ENCODE measurements at places on chromosomes 6 and 20.

GRCh38 chr20:17852323-17852722, 116.3 kb downstream of the SNX5 start:
- no peak for DNase-seq

- no peak for DNase-seq
Observed at GRCh38 chr20:4217349-4217841, 202.0 kb upstream of the RNF24 start.

GRCh38 chr6:11653028-11653583, 115.6 kb downstream of the TMEM170B start:
- no peak for DNase-seq

DNA sequence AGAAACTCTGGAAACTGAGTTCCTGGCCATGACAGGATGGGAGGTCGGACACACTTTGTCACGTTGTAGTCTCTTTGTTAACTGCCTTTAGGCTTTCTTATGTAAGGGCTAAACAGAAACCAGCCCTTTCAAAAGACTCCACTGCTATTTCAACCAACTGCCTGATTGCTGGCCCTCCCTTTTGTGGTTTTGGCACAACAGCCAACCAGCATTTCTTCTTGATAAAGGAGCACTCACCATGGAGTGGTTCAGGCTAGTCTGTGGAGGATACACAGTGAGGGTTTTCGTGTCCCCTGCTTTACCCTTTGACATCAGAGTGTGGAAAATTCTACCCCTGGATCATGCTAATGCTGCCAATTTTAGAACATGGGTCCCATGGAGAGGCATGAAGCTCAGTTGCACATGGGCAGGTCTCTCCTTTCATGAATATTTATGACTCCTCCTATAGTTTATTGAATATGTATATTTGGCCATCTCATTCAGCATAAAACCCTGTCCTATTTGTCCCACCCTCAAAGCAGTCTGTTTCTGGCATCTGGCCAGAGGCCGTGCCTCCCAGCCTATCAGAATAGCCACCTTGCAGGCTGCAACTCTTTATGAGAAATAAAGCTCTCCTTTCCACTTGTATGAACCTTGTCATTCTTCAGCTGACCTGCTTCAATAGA, 148.3 kb downstream of the HS3ST5 start:
- DNase-seq, result no peak

- DNase-seq, result no peak
Observed at GRCh38 chr6:143615785-143616184, 62.0 kb upstream of the PHACTR2 start.

DNA sequence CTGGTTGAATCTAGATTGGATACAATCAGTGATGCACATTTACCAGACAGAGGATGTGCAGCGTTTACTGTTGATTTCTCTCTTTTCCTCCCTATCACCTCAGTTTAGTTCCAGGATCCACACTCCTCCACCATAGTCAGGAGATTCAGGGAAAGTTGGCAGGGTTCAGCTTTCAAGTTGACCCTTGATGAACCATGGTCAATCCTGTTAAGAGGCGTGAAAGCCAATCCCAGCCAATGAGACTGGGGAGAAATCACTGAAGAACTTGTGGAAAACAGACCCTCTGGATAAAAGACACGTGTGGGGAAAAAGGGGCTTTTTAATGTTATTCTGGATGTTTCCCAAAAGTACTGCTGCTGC, 19.2 kb upstream of the SCP2D1 start:
- DNase-seq, result no peak

- peak; percentile 67 for DNase-seq
Observed at GRCh38 chr20:4973330-4974097, 27.8 kb downstream of the SLC23A2 start.

GRCh38 chr20:62365814-62366369, 1.2 kb downstream of the LAMA5 start:
- DNase-seq, result peak; percentile 54
